NCI-H2107 (cell line): ENCODE measurements at places on chromosomes 5 and 9.

- DNase-seq, result no peak
These were observed 616.3 kb downstream of the SLCO4C1 start for GRCh38 chr5:101679816-101680215.

- DNase-seq, result no peak
These were observed 27.0 kb upstream of the ERGIC1 start for GRCh38 chr5:172806897-172807672.

GRCh38 chr5:128253161-128253560 lies 169.6 kb downstream of the SLC12A2 start:
- no peak for DNase-seq

- no peak for DNase-seq
These were observed 15.3 kb downstream of the PROP1 start for GRCh38 chr5:177980743-177981151.

GRCh38 chr9:77455312-77455927 lies 192.7 kb downstream of the GNA14 start:
- DNase-seq, result no peak

DNA sequence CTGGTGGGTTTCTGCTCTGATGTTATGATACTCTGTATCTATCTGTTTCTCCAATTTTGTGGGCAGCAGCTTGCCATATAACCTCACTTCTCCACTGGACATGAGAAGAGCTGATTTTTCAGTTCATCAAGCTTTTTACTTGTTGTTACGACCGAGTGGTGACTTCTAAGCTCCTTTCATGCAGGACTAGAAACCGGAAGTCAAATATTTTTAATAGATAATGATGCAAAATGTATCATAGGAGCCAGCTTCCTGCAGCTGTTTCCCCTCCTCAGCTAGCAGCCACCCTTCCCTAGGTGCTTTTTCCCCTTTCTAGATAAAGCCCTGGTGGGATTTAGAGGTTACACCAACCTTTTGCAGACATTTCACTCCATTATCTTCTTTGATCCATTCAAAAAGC lies 17.0 kb upstream of the ADAM19 start:
- DNase-seq, result no peak

DNA sequence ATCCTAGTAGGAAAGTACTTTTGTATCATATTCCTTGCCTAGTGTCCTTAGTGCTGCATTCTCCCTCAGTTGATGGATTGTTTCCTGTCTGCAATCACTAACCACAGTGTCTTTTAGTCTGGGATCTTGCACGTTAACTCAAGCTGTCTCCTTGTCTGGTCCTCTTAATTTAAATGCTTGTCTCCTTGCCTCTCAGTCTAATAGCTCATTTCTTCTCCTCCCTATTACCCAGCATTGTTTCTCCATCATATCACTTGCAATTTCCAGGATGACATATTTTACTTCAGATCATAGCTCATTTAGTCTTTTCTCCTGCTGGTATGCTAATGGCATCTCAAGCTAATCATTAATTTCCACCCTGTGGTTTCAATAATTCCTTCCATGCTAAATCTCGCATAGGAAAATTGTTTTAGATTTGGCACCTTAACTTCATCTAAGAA lies 2052.0 kb upstream of the C9orf72 start:
- no peak for DNase-seq

DNA sequence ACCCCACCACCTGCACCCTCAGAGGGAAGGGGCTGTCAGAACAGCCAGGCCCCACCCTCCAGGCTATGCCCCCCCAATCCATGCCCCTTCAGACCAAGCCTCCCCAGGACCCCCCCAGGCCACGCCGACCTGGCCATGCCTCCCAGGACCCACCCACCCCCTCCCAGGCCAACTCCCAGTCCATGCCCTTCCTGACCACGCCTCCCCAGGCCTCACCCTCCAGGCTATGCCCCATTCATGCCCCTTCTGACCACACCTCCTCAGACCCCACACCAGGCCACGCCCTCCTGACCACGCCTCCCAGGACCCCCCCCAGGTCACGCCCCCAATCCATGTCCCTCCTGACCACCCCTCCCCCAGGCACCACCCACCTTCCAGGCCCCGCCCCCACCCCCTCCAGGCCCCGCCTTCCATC lies 27.6 kb downstream of the TPPP start:
- DNase-seq, result no peak

DNA sequence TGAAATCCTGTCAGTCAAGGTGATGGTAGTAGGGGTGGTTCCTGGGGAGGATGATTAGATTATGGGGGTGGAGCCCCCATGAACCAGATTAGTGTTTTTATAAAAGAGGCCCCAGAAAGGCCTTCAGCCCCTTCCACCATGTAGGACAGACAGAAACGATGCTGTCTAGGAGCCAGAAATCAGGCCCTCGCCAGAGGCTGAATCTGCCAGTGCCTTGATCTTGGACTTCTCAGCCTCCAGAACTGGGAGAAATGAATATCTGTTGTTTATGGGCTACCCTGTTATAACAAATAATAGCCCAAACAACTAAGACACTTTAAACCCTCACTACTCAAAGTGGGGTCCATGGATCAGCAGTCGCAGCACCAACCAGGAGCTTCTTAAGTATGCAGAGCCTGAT lies 20.2 kb upstream of the FOXB2 start:
- no peak for DNase-seq

GRCh38 chr9:19161257-19162025 lies 34.1 kb upstream of the PLIN2 start:
- no peak for DNase-seq

- no peak for DNase-seq
These were observed 186.7 kb downstream of the PARP8 start for GRCh38 chr5:50853151-50853550.

- no peak for DNase-seq
These were observed 127.2 kb downstream of the MACIR start for GRCh38 chr5:103385722-103386121.

GRCh38 chr5:149108651-149109280 lies 32.5 kb upstream of the ABLIM3 start:
- no peak for DNase-seq

DNA sequence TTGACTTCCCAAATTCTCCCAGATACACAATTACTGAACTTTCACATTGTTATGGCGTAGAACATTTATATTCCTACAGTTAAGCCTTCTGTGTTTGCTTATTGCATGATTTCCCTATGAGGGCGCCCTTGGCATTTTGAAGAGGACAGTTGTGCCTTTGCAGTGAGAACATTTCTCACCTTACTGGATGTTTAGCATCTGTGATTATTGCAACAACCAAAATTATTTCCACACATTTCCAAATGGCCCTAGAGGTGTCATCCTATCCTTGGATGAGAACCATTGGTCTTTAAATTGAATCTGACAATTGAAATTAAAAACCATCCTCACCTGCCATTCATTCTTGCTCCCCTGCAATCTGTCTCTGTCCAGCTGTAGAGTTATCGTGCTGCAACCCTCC lies 104.0 kb downstream of the MAMDC2 start:
- no peak for DNase-seq

DNA sequence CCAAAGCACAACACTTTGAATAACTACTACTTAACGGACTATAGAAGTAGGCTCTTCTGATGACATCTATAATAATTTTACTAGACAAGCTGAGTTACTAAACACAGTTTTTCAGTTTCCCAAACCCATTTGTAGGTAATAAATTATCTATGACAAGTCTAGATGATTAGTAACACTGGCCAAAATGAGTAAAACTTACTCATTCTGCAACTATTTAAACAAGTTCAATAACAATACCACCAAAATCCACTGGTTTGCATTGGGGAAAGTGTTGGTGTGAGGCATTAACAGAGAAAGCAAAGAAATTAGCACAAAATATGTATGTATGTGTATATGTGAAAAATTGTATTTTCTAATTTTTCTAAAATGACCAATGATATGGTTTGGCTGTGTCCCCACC lies 119.3 kb downstream of the NR2F1-AS1 start:
- DNase-seq, result no peak

GRCh38 chr9:99270491-99270890 lies 48.4 kb downstream of the SEC61B start:
- DNase-seq, result no peak

DNA sequence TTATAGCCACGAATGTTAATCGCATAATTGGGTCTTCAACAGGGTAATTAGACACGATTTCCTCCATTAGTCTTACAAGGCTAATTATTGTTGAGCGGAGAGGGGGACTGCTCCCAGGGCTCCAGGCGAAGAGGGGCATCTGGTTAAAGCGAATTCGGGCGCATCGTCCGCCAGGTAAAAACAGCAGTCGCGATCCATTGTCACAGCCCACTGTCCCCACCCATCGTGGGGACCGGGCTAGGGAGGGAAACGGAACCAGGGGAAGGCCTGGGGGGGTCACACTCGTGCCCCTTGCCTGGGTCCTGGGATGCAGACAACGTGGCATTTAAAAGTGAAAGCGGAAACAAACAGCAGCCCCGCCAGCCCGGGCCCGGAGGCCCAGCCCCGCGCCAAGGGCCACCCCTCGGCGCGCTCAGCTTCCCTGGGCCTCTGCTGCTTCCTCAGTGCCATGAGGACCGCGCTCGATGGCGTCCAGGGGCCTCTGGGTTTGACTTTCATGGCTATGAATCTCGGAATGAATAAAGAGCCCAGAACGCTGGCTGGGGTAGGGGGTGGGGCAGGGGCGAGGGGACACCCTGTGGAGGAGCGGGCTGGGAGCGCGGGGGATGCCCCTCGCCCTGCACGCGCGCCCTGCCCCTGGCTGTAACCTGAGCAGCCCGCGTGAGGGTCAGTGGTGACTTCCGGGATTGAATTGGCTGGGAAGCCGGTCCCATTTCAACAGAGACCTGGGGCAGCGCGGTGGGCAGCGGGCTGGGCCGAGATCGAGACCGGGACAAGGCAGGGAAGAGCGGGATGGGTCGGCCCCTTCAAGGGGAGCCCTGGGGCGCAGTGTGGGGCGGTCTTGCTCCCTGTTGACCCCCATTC lies 99.9 kb downstream of the GTF3C4 start:
- DNase-seq, result no peak

- no peak for DNase-seq
These were observed 3.4 kb downstream of the RORB start for GRCh38 chr9:74500584-74500924.

DNA sequence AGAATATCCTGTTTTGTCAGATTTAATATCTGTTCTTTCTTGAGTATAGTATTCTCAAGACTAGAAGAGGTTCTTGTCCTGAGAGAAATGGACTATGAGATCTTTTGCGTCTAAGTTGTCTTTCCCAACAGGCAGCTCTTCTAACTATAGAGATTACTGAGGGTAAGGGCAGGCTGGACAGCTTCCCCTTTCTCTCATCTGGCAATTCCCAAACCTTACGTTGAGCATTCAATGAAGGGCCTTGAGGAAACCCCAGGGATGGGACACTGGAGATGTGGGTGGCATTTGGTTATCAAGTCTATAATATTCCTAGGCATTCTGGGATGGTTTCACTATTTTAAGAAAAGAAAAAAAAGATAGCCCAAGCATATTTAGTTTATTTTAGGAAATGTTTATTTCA lies 28.0 kb upstream of the C5orf47 start:
- DNase-seq, result no peak

GRCh38 chr5:90015584-90016018 lies 394.0 kb downstream of the CETN3 start:
- no peak for DNase-seq

GRCh38 chr9:4301971-4302427 lies 2.1 kb upstream of the GLIS3 start:
- no peak for DNase-seq

GRCh38 chr5:140202078-140202477 lies 27.1 kb downstream of the CYSTM1 start:
- no peak for DNase-seq

- DNase-seq, result no peak
These were observed 79.8 kb downstream of the NIPSNAP3B start for GRCh38 chr9:104843644-104844240.

- no peak for DNase-seq
These were observed 472.9 kb upstream of the ACTBL2 start for GRCh38 chr5:57955511-57955910.

GRCh38 chr5:92907938-92908606 lies 672.9 kb downstream of the NR2F1-AS1 start:
- DNase-seq, result no peak

- no peak for DNase-seq
These were observed 133.7 kb downstream of the KIF4B start for GRCh38 chr5:155147222-155147621.

DNA sequence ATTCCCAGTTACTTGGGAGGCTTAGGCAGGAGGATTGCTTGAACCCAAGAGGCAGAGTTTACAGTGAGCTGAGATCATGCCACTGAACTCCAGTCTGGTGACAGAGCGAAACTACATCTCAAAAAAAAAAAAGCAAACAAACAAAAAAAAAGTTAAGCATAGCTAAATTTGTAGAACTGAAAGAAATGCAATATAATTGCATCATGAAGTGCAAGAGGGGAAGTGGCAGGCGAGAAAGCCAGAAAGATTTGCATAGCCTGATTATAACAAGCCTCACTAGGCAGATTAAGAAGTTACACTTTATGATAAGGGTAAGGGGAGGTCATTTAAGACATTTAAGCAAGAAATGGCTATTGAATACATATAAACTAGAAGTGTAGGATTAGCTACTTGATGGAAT lies 187.1 kb downstream of the EDIL3 start:
- DNase-seq, result no peak

- no peak for DNase-seq
These were observed 224.8 kb downstream of the MCTP1 start for GRCh38 chr5:95060098-95060497.

DNA sequence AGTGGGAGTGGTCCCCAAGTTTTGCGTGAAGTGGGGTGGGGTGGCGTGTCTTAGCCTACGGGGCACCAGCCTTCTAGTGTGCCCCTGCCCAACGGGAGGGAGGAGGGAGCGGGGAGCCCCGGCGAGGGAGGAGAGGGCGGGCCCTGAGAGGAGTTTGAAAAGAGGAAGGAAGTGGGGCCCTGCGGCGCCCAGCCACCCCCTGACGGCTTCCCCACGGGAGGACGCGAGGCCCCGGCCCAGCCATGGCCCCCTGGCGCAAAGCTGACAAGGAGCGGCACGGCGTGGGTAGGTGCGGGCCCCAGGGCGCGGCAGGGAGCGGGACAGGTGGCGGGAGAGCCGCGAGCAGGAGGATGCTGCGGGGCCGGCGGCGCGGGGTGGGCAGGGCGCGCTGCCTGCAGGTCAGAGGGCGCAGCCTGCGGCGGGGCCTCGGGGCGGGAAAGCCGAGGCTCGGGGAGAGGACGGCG lies at the start of gene DOCK2:
TSS of gene DOCK2 (plus strand) at position 191 of the 464 bp plus-strand sequence. CDS start at position 243, 52 bp downstream.
- no peak for DNase-seq

GRCh38 chr9:112162621-112163413 lies 12.3 kb downstream of the SUSD1 start:
- DNase-seq, result no peak

GRCh38 chr9:105535920-105536668 lies 21.8 kb upstream of the FKTN start:
- DNase-seq, result no peak
